ENCODE measurements at places on chromosomes 1 and 21.

DNA sequence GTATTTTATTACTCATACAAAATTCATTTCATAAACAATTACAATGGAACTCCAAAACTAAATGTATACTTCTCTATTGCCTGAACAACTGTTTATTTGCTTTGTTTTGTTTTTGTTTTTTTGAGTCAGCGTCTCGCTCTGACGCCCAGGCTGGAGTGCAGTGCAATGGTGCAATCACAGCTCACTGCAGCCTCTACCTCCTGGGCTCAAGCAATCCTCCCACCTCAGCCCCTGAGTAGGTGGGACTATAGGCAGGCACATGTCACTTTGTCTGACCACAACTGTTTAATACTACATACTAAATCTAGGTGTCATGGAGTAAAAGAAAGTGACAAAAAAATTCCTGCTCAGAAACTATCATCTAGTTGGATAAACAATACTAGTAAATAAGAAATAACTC, 49.3 kb downstream of the RAB3GAP2 start:
- DNase-seq = no peak

DNA sequence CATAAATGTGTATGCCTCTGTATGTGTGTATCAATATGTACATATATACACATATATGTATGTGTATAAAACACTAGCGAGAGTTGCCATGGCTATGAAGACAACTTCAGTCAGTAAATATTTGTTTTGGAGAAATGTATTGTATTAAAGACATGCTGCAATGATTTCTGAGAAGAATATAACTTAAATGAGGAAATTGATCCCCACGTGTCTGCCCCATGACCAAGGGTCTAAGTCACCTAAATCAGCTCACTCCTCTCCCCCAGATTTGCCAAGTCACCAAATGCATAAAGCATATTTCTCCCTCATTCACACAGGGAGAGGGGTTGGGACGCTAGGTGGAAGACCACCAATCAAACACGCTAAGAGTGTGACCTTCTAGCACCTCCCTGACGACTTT, 58.3 kb upstream of the LYST start:
- DNase-seq = no peak

DNA sequence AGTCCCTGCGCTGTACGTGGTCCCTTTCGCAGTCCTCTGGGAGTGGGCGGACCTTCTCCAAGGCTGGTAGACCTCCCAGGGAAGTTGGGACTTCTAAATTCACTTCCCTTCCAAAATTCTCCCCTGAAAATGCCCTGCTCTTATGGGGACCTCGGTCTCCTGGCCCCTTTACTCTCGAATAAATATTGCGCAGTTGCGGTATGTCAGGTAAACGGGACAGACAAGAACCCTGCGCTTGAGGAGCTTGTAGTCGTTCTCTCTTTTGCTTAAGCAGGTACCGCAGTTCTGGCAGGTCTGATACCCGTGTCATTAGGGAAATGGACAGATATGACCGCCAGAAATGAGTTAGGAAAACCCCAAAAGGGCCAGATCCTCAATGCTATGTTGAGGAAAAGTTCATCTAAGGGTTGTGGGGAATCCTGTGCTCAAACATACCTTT, 561 bp downstream of the KIF2C start:
- no peak for DNase-seq

DNA sequence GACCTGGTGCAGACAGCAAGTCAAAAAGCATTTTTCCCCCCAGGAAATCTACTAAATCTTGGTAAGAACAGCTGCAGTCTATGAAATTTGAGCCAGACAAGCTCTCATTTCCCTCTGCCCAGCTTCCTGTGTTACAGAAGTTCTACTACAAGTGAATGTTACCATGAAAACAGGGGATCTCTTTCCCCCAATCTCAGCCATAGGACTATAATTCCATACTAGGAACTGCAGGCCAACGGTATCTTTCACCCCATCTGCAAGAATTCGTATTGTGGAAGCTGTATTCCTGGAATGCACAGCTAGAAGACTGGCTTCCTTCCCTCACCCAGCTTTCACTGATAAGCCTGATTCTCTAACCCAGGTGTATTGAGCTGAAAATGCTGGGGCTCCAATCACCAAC, 1655.4 kb downstream of the BRINP3 start:
- DNase-seq = no peak

DNA sequence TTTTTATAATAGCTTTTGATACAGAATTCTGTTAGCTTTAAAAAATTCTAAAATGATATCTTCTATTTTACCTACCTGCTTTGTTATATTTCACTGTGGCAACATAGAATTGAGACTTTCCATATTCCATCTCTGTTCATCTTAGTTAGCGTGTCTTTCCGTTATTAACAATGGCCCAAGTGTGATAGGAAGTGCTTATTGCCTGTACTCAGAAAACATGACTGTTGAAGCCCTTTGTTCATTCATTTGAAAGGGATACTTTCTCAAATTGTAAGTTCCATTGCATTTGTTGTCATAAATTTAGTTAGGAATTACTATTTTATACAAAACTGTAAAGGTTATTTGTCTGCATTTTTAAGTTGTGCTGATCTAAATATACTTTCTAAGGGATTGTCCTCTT, 73.1 kb downstream of the LAMC1 start:
- DNase-seq = no peak

DNA sequence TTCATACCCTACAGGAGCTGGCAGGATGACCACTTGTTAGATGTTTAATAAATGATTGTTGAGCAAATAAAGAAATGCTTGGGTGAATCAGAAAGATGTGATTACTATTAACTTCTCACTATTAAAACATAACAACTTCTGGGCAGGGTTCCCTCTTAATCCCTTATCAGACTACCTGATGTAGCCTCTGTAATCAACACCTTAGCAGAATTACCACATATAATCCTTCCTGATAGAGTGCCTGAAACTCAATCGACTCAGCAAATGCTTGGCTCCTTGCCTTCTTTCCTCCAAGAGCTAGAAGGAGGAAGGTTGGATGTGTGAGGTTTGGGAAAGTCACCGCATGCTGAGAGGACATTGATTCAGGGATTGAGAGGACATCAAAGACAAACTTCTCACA, 34.8 kb upstream of the DSCAM start:
- DNase-seq = no peak

DNA sequence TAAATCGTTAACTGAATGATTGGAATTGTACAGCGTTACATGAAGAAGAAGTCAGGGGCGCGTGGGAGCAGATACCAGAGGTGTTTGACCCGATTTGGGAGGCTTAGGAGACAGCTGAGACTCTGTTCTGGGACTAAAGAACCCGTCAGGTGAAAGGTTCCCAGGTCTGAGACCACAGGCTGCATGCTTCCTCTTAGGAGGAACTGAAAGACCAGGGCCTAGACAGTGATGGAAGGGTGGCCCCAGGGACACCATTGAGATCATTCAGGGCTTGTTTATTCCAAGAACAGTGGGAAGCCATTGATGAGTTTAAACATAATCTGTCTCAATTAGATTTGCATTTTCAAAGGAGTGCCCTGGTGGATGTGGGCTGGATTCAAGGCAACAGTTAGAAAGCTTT, 904 bp downstream of the KLF17 start:
- DNase-seq = no peak

- no peak for DNase-seq
Measured at GRCh38 chr1:5597991-5598823, 394.0 kb downstream of the NPHP4 start.

- DNase-seq = no peak
Measured at GRCh38 chr1:7781923-7782495, 2.1 kb upstream of the PER3 start.

DNA sequence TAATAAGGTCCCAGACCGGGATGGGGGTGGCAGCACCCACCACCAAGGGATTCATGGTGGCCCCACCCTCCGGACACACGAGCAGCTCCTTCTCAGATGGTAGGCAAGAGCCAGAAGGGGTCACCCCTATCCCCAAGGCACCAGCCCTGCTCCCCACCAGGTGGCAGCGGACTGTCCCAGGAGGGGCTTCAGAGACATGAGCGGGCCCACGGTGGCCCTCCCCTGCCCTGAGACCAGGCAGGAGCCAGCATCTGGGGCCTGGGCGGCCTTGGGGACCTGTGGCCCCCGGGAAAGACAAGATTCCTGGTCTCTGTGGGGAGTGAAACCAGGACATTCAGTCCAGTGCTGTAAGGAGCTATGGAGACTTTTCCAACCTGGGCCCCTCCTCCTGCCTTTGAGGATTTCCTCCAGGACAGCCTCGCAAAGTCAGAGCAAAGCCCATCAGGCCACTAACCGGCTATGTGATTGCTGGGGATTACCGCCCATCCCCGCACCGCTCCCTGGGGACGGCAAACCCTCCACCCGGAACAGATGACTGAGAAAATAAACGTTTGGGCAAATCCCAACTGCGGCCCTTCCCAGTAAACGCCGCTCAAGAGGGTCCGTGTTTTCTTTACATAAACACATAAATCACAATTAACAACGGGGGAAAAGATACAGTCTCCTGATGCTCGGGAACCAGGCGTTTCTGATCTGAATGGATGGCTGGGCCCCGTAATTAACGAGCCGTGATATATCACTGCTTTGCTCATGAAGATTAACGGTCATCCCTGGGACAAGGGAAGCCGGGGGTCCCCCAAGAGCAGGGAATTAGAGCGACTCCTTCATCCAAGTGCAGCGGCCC, 50.9 kb upstream of the ARHGEF16 start:
- DNase-seq = no peak

- no peak for DNase-seq
Measured at GRCh38 chr1:41320895-41321676, 40.1 kb upstream of the FOXO6 start.

DNA sequence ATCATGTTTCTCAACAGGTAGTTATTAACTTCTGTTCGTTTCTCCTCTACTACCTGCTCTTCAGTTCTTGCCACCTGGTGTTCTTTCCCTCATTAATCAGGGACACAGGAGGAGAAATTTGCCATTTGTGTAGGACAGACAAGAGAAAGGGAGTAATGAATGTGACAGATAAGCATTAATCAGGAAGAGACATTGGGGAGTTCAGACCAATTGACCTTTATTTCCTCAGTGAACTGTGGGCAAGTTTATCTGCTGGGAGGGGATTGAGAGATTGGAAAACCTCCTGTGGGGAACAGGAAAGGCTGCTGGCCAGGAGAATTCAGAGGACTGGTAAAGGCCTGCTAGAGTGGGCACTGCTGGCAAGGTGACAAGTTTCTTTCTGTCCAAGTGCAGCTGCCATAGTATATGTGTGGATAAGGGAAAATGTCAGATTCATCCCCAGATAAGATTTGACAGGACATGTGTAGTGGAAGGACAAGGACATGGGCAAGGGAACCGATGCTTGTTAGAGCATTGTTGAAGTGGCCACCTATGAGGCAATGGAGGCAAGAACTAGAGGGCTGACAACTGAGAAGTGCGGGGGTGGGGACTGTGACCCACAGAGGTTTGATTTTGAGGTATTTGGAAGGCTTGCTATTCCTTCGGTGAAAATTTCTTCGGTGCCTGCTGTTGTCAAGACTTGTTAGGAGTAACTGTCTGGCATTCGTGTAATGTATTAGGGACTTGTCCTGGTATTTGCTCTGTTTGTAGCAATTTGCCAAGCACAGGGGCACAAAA, 12.6 kb downstream of the SZT2 start:
- DNase-seq = no peak

DNA sequence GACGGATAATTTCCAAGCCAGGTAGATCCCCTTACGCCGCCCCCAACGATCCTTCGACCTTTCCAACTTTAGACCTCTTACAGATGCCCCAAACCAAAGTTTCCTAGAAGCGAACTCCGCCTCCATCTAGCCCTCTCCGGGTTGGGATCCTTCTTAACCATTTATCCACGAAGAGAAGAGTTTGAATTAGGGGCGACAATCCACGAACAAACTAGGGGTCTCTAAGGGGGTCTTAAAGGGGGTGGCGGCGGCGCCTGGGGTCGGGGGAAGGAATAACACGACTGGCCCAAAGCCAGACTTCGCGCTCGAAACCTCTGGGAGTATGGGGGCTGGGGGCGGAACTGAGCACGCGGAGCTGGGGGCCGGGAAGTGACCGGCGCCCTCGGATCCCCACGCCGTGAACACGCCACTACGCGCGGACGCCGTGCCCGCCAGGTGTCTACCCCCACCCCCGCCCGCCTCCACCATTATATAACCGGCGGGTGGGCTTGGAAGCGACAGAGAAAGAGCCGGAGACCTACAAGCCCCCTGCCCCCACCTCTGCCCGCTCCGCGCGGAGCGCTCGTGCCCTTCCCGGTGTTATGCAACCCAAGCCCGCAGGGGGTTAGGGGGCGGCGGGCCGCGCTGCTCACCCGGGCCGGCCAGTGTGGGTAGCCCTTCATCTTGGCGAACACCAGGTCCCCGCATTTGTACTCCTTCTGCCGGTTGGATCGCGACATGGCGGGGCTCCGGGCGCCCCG, 594 bp downstream of the HDGF start:
- peak; percentile 58 for DNase-seq

DNA sequence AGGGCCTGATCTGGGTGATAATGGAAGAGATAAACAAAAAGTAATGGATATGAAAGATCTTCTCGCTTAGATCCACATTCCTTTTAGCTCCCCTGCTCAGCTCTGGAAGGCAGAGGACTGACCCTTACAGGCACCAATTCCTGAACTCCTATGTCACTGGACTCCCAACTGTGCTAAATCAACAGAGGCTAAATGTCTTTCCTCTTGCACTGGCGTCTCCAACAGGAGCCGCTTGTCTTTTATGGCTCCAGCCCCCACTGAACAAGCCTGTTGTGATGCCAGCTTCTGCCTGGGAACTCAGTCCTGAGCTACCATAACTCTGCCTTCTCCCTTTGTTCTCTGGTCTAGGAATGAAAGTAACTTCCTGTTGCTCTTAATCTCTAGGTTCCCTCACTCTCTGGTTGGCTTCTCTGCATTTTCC, 142.1 kb upstream of the COL11A1 start:
- DNase-seq = no peak

Data from anterior cingulate cortex (tissue), 58 donors.